ENCODE measurements at places on chromosomes 4 and X.

DNA sequence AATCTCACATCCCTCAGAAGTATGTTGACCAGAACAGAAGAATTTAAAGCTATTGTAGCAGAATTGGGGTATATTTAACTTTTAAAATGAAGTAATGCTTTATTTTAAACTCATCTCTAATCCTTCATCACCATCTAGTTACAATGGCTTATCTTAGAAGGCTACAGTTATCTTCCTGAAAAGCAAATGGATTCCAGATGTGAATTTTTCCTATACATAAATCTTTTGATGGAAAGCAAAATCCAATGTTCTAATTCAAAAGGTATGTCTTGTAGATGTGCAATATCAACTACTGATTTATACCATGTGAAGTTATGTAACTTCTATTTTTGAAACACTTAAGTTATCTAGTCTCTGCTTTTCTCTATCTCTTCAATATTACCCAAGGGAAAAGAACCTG lies 47.6 kb downstream of the CCNG2 start:
- DNase-seq, result peak; percentile 76

- no peak for DNase-seq
Measured at GRCh38 chrX:128518508-128518907, 466.3 kb upstream of the ACTRT1 start.

- no peak for DNase-seq
Measured at GRCh38 chrX:53695946-53696549, 9.5 kb upstream of the HUWE1 start.

GRCh38 chr4:89724716-89725115 lies 112.2 kb downstream of the SNCA start:
- no peak for DNase-seq

DNA sequence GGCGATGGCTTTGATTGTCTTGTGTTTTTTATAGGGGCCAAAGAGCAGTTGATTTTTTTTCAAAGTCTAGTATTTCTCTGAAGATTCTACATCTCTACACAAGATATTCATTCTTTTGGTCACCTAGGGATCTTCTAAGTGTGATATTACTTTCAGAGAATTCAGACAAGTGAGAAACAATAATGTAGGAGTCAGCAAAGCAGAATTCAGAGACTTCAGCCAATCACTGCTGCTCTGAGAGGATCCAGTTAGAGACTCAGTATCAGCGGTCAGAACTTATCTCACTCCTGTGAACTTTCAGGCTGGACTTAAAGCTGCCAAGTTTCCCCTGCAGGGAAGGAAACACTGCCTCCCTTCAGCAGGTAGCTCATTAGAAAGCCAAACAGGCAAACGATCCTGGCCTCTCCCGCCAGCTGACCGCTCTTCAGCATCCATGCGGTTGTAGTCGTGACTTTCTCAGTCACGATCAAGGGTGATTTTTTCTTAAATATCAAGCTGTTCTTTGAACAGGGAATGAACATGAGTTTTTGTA lies 59.2 kb downstream of the NSUN7 start:
- DNase-seq, result no peak

DNA sequence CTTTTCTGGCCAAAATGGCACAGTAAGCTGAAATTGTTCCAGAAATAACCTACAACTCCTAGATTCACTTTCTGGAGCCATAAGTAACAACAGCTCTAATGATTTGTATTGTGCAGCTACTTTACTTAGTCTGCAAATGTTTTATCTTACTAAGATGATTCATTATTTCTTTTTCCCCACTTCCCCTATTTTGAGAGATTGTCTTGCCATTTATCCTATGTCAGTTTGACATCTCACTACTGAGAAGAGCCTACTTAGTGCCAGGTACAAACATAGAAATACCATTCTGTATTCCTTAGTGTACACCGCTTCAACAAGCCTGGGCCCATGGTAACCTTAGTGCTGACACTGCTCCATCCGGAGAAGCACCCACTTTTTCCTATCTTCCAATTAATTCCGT lies 13.8 kb upstream of the STK26 start:
- DNase-seq, result no peak

- DNase-seq, result no peak
Measured at GRCh38 chrX:13340182-13340791, 20.4 kb upstream of the ATXN3L start.

DNA sequence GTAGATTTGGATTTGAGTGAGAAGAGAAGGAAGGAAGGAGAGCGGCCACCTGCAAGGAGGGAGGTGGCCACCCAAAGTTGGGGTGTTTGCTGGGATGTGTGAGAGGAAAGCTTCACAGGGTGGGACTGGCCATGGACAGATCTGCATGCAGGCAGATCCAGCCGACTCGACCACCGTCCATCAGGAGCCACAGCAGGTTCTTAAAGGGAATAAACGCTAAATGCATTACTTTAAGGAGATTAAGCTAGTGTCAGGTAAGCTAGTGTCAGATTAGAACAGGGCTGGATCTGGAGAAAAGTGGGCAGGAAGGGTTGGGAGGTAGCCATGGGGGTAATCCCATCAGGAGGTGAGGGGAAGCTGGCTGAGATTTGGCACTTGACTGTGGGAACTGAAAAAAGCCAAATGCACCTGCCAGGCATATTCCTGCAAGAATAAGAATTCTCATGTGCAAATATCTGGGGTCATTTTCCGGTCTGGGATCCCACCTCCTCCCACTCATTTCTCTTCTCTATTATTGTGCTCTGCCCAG lies 79.6 kb downstream of the MGST2 start:
- DNase-seq, result no peak

DNA sequence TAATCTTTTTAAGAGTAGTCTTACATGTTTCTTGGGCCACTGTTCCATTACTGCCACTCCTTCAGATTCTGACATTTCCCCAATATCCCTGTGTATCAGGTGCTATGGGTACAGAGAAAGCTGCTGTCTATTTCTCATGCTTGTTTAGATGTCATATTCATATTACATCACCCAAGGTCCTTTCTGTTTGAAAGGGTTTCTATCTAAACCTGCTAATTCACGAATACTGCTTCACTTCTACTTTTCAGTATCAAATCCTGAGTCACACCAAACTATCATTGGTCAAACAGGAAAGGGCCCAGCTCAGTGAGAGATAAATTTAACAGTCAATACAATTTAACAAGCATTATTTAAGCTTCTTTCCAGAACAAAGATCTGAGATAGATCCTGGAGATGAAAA lies 241.4 kb downstream of the UGT8 start:
- no peak for DNase-seq

DNA sequence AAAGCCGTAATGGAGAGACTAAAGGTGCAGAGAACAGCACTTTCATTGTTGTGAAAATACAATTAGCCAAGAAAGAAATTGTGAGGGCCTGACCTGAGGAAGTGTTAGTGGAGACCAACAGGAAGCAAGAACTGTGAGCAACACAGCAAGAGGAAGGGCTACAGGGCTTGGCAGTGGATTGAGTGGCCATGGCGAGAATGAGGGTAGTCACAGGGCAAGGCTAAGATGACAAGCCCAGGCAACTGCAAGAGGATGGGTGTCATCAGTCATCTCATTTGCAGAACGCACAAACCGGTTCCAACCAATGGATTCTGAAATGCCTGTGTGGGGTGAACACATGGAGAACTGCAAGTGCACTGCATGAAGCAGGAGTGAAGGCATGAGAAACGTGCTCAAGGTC lies 3.6 kb downstream of the SLC10A6 start:
- no peak for DNase-seq

GRCh38 chrX:134647477-134647877 lies 10.8 kb downstream of the PLAC1 start:
- DNase-seq, result peak; percentile 51
